SK-N-SH (cell line): ENCODE measurements at places on chromosomes 5 and 9.
A peak's percentile ranks its signal among the peaks of the same experiment; 100 is the strongest.

DNA sequence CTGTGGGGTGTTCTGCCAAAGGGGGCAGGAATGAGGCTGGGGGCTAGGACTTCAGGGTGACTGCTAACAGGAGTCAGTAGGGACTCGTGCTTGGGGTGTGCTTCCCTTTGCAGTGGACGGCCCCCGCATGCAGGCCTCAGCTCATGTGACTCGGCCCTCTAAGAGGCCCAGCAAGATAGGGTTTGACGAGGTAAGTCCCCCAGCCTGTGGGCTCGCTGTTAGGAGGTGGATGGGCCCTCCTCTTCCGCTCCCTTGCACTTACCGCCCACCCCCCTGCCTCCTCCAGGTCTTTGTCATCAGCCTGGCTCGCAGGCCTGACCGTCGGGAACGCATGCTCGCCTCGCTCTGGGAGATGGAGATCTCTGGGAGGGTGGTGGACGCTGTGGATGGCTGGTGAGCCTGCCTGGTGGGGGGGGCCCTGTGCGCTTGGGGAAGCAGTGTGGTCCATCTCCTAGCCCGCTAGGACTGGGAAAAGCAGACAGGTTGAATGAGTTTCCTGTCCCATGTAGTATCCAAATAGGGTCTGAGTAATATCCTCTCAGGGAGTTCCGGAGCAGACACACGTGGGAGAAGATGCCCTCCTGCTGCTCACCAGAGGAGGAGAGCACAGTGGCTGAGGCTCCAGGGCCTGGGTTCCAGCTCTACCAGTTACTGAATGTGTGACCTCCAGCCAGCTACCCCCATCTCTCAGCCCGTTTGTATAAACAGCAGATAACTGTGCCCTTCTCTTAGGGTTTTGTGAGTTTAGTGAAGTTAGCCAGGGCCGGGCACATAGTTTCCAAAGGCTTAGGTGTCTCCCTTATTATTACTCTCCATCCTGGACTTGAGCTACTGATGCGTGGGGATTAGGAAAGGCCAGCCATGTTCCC lies 8.2 kb downstream of the CERCAM start:
- DNase-seq: no peak

GRCh38 chr9:14417237-14417636 lies 103.3 kb upstream of the NFIB start:
- DNase-seq: no peak

- DNase-seq: no peak
Observed at GRCh38 chr5:54579591-54580295, 62.2 kb downstream of the SNX18 start.

GRCh38 chr5:41435276-41435675 lies 75.1 kb downstream of the PLCXD3 start:
- DNase-seq: no peak

DNA sequence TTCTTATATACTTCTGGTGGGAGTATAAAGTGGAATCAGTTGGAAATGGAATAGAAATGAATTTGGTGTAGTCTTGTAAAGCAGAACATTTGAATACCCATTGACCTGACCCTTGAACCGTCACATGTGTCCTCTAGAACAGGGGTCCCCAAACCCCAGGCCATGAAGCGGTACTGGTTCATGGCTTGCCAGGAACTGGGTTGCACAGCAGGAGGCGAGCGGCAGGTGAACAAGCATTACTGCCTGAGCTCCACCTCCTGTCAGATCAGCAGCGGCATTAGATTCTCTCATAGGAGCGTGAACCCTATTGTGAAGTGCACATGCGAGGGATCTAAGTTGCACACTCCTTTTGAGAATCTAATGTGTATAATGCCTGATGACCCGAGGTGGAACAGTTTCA lies 80.0 kb downstream of the RANBP17 start:
- no peak for DNase-seq

DNA sequence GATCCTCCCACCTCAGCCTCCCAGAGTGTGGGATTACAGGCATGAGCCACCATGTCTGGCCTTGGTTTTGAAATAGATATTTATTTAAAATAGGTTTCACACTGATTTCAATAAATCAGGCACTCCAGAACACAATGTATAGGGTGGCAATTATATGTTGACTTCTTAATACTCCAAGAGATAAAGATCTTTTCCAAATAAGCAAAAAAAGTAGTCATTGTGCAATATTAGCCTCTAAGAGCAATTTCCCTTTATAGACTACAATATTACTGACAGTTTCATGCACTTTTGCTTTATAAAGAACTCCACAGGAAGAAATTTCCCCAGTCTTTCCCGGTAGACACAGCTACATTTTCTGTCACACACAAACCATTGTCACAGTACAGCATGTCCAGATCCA lies 23.4 kb upstream of the RUFY1 start:
- no peak for DNase-seq

DNA sequence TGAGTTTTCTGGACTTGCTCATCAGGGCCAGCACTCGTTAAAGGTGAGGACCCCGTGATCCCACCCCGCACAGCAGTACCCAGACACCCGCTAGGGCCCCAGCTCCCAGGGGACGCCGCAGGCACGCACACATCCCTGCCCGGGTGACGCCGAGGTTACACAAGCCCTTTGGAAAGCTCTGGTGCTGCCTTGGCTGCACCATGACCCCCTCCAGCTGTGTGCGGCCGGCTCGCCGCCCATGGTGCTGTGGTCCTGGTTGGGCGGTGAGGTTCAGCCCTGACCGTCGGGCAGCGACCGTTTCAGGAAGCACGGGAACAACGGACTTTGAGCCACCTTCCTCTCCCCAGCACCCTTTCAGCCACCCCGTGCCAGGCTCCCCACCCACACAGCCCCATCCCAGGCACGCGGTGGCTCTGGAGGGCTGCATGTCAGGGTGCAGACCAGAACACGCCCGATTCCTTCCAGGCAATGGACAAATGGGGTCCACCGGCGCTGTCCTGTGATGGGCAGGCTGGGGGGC lies 7.5 kb upstream of the SLC12A7 start:
- DNase-seq: no peak

DNA sequence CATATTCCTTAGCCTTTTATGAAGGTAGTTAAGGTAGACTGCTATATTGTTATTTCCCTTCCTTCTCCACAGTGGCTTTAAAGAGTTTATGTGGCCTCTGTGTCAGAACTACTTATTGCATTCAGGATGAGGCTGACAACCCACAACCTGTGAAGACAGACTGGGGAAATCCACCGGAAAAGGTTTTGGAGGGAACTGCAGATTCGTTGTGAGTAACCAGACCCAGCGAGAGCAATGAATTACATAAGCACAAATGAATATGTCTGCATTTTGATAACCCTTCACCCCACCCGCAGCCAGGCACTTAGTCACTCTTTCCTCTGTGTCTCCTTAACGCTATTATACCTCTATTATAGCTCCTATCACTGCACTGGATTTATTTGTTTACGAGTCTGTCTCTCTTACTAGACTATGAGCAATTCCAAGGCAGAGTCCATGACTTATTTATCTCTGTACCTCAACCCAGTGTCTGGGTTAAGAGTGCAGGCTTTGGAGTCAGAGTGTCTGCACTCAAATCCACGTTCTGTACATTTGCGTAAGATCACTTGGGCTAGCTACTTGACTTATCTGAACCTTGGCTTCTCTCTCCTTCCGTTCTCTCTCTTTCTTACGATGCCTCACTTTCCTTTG lies 19.2 kb downstream of the KCTD16 start:
- peak; percentile 9 for DNase-seq

DNA sequence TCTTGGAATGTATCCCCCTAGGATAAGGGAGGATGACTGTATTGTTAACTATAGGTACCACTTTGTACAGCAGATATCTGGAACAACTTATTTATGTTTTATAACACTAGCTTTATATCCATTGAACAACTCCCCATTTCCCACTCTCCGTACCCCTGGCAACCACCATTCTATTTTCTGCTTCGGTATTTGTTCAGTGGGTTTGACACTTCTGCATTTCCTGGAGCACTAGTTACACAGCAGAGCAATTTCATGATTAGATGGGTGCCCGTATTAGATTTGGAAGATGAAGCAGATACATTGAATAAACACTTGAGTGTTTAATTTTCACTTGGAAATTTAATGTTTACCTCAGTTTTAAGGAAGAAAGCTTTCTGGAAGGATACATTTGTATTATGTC lies 67.4 kb downstream of the SLC46A2 start:
- no peak for DNase-seq

DNA sequence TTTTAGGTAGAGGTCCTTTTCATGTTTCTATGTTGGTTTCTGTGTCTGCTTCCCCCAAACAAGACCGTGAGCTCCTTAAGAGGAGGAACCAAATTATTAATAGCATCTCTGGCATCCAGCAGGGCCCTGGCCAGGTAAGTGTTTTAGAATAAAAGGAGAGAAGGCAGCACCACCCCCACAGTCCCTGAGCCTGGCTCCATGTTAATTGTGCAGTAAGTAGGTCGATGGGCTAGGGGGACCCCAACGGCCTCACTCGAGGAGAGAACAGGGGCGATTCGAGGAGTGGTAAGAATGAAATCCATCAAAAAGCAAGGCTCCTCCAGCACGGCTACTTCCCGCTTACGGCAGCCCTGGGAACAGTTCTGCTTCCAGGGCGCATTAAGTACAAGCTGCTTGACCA lies 67.0 kb downstream of the GABBR2 start:
- DNase-seq: no peak

GRCh38 chr9:89603767-89604665 lies 796 bp upstream of the GADD45G start:
- DNase-seq: peak; percentile 82

GRCh38 chr5:14743601-14744295 lies 79.2 kb downstream of the OTULIN start:
- no peak for DNase-seq

GRCh38 chr5:26690511-26690910 lies 347.9 kb downstream of the CDH9 start:
- DNase-seq: no peak

GRCh38 chr9:18473652-18474279 lies at the start of gene ADAMTSL1:
TSS of gene ADAMTSL1 (plus strand) at chr9:18474153. CDS start at chr9:18474233, 80 bp downstream.
- DNase-seq: peak; percentile 61

GRCh38 chr5:124570285-124571035 lies 176.0 kb downstream of the ZNF608 start:
- DNase-seq: no peak

GRCh38 chr5:54021431-54022164 lies 288.8 kb downstream of the ARL15 start:
- no peak for DNase-seq

GRCh38 chr9:124513376-124513994 lies 6.3 kb upstream of the NR5A1 start:
- DNase-seq: peak; percentile 42

DNA sequence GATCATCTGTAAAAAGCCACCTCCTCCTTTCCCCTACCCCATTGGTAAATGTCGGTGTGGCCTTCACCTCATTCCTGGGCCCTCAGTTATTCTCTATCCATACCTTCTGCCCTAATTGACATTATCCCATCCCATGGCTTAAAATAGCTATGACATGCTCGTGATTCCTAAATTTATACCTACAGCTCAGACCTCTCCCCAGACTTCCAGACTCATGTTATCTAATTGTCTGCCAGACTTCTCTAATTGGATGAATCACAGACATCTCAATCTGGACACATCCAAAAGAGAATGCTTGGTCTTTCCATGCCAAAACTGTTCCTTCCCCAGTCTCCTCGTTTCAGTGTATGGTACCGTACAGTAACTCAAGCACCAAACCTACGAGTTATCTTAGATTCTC lies 113.0 kb upstream of the GPR151 start:
- no peak for DNase-seq

DNA sequence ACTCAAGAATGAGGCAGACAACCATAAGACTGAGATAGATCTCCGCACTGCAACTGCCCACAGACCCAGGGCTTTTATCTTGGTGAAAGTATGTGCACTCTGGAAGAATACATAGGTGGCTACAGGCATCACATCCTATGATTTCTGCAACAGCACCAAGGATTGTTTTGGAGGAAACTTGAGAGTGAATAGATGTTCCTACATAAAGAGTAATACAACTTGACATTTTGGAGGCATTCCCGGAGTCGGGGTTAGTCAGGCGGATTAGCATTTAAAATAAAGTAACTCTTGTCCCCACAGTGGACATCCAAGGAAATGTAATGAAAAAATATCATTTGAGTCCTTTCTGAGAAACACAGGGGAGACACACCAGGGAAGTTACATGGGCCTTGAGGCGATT lies 26.7 kb downstream of the TMEM174 start:
- no peak for DNase-seq

DNA sequence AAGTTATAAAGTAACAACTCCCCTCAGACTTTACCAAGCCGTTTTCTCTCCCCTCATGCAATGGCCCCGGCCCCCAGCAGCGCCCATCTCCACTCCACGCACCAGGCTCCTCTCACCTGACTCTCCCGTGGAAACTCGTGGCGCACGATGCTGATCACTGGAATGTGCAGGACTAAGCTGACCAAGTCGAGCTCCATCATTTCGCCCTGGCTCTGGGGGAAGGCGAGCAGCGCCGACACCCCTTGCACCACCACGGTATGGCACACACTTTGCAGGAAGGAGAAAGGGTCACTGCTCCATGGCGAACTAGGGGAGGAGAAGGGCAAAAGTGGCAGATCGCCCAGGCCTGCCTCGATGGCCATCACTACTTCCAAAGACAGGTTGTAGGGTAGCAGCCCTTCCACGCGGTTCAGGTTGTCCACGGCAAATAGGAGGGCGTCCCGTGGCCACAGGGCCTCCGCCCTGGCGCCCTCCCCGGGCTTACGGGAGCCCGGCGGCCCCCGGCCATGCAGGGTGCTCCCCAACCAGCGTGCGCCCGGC lies 1.2 kb downstream of the GRIN3A start:
- no peak for DNase-seq

- no peak for DNase-seq
Observed at GRCh38 chr5:160227012-160227411, 2.3 kb upstream of the FABP6 start.

- no peak for DNase-seq
Observed at GRCh38 chr9:110073356-110073905, 134.5 kb downstream of the C9orf152 start.

DNA sequence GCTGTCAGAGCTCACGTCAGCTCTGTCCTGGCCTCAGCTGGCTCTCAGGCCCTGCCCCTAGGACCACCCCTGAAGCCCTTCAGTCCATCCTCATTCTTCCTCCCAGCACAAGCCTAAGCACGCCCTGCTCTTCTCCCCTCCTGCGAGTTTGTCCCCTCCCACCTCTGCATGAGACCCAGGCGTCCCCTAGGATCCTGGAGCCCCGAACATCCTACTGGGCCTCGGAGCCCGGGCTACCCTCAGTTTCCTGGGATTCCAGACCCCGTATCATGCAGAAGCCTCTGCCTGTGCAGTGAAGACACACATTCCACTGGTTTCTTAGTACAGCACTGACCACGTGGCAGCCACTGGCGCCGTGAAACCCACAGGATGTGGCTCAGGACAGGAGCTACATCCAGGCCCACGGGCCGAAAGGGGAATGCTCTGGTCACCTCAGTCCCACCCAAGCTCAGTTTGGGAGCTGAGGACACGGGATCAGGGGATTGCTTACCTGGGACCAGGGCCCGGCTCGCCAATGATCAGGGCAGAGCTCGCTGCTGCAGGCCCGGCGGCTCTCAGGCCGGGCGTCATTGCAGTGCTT lies 64.2 kb downstream of the ZNF354C start:
- no peak for DNase-seq
